ENCODE measurements at places on chromosomes 11 and 22.
A peak's percentile ranks its signal among the peaks of the same experiment; 100 is the strongest.

DNA sequence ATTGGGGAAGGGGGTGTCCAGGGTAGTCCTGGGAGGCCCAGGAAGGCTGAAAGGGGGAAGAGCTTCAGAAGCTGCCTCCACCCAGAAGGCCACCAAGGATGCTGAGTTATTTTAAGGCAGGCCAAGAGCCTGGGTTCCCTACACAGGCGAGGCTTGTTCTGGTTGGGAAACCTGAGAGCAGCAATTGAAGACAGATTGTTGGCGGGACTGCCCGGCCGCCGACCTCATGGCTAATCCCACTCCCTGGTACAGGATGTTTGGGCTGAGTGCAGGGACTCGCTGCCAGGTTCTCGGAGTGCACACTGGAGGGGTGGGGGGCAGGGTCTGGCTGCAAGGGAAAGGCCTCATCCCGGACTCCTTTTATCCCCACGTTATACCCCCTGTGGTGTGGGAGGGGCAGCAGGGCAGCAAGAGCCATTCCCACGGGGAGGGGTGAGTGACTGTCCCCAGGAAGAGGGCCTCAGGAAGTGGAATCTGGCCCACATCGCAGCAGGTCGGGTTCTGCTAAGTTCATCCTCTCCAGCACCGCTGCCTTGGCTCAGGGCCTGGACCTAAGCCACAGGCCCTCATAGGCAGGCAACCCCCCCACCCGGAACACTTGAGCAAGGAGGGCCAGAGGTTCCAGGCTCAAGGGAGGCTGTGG is 43.6 kb upstream of the PRR5 start:
- DNase-seq: peak; percentile 39

DNA sequence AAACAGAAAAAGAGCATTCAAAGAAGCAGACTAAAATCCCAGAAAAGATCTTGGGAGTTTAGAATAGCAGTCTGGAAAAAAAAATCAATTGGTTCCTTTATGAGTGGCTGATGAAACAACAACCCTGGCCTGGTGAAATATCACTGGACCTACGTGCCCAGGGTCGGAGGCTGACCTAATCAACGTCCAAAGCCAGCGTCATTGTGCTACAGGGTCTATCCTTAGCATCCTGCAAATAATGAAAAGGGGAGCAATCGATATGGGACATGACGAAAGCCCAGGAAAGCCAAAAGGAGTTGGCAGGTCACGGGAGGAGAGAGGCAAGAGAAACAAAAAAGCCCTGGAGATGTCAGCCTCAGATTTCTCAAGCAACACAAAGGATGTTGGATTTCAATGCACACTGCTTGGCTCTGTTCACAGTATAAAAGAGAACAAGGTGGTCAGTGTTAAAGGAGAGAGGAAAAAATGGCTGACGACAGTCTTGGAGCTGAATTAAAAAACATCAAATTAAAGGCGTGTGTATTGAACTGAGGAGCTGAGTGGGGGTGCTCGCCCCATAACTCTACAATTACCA is 148.8 kb downstream of the BLID start:
- DNase-seq: no peak

DNA sequence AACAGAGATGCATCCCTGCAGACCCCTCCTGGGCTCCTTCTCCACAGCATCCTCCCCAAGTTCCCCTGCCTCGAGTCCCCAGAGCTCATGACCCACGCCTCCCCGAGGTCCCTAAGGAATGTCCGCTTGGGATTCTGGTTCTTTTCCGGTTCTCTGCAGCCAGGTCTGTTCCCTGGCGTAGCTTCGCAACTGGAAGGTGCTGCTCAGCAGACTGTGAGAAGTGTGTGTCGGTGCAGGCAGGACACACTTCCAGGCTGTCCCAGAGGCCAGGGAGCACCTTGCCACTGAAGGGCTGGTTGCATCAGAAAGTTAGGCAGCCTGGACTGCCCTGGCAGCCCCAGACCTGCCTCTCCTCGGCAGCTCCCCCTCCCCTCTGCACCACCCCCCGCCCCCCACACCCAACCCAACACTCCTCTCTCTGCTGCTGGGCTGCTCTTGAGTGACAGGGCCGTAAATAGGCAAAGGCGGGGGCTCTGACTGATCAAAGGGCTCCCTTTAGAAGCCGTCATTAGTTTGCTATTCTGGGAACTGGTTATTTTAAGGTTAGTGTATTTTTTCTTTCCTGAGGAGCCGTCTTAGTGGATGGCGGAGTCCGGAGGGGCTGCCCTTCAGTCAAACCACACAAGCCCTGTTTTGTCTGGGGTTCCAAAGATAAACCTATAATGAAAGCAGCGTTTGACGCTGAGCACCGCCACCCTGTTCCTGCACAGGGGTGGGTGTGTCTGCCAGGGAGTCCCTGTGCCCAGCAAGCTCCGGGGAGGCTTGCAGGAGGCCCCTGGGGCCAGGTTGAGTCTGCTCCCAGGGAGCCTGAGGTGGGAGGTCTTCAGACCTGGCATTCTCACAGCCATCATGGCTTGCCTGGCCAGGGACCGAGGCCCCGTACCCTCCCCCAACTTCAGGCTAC is 88.6 kb upstream of the KCNQ1OT1 start:
- DNase-seq: no peak

- DNase-seq: no peak
Observed at GRCh38 chr11:66859686-66860448, 3.0 kb downstream of the LRFN4 start.

DNA sequence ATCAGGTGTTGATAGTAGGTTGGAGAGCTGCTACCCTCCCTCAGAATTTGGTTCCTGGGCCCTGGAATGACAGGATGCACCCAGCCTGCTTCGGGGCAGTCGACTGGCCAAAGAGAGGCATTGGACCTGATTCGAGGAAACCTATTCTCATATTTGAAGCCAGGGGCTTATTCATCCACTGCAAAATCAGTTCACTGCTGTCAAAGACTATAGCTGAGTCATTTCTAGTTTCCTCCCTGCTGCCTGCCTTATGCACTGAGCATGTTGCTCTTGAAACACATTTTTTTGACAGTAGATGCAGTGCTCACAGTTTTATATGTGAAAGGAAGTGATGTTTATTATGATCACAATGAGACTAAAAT is 565.4 kb downstream of the ETS1 start:
- peak; percentile 48 for DNase-seq

GRCh38 chr11:116890193-116890592 is 52.8 kb upstream of the APOA1 start:
- no peak for DNase-seq

DNA sequence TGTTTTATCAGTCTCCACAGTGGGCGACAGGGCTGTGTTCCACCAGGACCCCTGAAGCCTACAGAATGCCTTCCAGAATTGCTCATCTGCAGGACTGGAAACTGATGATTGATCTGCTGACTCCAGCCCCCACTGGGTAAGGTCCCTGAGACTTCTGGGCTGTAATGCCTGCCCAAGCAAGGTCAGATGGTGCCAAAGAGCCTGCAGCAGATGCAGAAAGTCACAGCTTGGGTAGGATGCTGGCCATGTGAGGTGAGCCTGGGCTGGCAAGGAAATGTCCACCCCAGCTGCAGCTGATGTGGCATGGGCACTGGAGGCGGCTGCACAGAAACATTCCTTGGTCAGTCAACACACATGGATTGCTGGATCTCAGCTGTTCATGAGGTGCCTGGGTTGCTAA is 30.9 kb downstream of the LRRC32 start:
- no peak for DNase-seq

DNA sequence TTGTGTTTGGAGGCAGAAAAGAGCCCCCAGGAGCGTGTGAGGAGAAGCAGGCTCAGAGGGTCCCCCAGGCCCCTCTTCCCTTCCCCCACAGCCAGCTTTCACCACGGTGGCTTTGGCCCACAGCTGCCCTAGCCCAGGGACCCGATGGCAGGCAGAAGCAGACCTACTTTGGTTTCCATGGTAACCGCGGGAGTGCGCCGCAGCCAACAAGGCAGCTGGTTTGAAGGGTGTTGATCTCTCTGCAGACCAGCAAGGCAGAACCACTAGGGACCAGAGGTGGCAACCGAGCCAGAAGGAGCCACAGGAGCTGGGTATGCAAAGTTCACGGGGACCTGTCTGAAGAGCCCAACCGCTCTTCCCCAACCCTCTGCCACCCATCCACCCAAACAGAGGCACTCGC is 69.4 kb downstream of the BUD13 start:
- DNase-seq: no peak

DNA sequence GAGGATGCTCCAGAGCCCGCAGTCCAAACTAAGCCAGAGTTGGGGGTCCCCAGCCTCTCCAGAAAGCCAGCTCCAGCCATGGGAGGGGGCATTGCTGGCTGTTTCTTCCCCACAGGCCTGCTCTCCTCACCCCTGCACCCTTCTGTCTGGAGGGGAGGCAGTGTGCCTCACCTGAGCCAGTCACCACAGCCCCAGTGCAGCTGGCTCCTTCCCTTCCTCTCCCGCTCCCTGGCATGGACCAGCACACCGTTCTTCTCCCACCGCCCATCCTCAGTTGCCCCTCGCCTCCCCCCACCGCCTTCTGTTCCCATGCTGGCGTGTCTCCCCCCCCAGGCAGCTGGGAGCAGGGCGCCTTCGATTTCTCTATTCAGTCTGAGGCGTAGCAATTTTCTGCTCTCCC is 110.5 kb upstream of the THY1 start:
- DNase-seq: no peak

- no peak for DNase-seq
Observed at GRCh38 chr22:33854724-33855123, 65.6 kb downstream of the LARGE1 start.

DNA sequence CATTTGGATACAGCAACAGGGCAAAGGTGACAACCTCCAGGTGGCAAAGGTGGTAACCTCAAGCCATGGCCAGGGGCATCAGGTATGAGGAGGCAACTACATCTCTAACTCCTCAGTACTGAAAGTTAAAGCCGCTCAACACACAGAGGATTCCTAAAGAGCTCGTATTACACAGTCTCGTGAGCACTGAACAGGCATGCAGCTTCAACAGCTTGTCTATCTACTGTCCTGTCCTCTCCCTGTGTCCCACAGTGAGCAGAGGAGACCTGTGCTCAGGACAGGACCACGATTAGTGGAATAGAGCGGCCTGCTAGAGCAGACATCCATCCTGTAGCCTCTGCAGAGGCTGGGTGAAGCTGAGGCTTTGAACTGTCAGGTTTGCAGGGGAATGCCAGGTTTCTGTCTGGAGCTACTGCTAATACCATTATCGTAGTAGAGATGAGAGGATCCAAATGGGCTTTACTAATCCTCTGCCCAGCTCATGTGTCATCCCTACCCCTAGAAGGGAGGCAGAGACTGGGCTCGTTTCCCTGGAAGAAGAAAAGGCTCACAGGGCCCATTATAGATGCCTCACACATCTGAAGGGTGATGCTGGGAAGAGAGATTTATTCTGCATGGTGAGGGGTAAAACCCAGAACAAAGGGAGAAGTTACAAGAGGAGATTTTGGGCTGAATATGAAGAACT is 415.2 kb downstream of the LARGE1 start:
- DNase-seq: no peak

- no peak for DNase-seq
Observed at GRCh38 chr11:7272373-7272772, 20.7 kb downstream of the SYT9 start.

GRCh38 chr11:86158704-86159580 is 85.6 kb upstream of the EED start:
- DNase-seq: no peak

- DNase-seq: peak; percentile 28
Observed at GRCh38 chr22:46293577-46294260, 3.0 kb upstream of the GTSE1 start.

DNA sequence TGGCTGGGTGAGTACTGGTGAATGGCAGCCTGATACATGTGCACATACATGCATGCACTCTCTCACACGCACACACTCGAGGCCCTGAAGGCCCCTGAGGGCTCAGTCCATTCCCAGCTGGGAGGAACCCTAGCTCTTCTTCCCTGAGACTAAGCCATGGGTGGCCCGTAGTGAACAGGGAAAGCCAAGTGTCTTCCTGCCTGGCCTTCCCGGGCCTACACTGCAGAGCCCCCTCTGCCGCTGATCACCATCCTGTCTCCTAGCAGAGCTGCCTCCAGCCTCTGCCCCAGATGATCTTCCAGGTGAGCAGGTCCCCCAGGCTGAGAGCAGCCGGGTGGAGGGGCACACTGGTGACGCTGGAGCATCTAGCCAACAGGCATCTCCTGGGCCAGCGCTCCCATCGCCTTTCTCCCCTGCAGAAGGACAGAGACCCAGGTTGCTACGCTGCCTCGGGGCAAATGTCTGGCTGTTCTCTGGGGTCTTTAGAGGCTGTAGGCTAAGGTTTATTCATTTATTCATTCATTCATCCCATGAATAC is 57.3 kb downstream of the CD82 start:
- DNase-seq: no peak

DNA sequence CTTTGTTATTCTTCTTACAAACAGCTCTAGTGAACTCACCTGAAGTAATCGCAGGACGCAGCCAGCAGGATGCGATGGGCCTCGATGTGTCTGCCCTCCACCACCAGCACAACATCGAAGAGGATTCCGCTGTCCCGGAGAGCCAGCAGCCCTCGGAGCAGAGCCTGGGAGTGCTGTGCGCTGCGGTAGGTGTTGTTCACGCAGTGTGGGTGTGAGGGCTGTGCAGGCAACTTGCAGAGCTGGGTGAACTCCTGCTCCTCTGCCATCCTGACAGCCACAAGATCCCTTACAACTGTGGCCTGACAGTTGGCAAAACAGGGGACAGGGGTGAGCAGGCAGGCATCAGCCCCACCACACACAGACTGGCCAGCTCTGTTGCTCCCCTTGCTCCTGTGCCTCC is 6.6 kb downstream of the KLHL22 start:
- DNase-seq: no peak

GRCh38 chr22:24025475-24025874 is 14.4 kb downstream of the CABIN1 start:
- DNase-seq: no peak

DNA sequence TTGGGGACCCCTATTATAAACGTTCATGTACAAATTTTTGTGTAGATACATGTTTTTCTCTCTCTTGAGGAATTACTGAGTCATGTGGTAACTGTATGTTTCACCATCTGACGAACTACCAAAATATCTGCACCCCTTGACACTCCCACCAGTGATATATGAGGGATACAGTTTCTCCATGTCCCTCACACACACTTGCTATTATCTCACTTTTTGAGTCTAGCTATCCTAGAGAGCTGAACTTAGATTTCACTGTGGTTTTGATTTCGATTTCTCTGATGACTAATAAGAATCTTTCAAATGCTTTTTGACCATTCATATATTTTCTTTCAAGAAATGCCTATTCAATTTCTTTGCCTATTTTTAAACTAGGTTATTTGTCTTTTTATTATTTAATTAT is 200.2 kb downstream of the PGR start:
- DNase-seq: peak; percentile 34

GRCh38 chr11:80973786-80974185 is 1533.0 kb upstream of the TENM4 start:
- no peak for DNase-seq

DNA sequence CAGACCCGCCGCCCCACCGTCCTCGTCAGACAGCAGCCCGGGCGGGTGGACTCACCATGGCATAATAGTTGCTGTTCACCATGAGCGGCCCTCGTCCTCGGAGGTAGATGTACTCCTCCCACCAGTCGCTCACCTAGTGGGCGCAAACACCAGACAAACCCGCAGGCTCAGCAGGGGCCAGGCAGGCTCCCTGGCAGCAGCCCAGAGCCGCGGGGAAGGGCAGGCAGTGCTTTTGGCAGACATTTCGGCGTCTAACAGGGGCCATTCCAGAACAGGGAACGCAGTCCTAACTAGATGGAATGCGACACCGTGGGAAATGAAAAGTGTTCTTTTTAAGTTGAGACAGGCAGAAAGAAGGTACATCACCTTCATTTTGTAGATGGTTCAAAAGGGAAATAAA is 44.9 kb downstream of the CPT1A start:
- no peak for DNase-seq

- DNase-seq: no peak
Observed at GRCh38 chr11:68735646-68736045, 15.7 kb downstream of the TESMIN start.

Data from brain microvascular endothelial cell (primary cell).